Glomerular endothelial cell (primary cell): ENCODE measurements at places on chromosomes 3 and 15. TPM values are rescaled to one million over a fixed set of nuclear protein-coding genes. Genes with fewer than 3 reads are reported as not detected.

The ISG20 gene
- total RNA-seq = 11.2 and 36.5 TPM in 2 replicates

The NPAP1 gene
- not detected in 2 replicates for total RNA-seq

The ESYT3 gene
- not detected in 2 replicates for total RNA-seq

The CCRL2 gene
- 11.5 and 15.8 TPM in 2 replicates for total RNA-seq

The TIGIT gene
- not detected in 2 replicates for total RNA-seq

The KCNAB1 gene
- total RNA-seq = 0.70 and 3.4 TPM in 2 replicates

The MCF2L2 gene
- total RNA-seq = 3.1 and 3.6 TPM in 2 replicates

The MAGEL2 gene
- total RNA-seq = 0.12 and 0.39 TPM in 2 replicates

The COLQ gene
- 0.05 and 2.6 TPM in 2 replicates for total RNA-seq
